ENCODE measurements at places on chromosomes 6 and 20.
A peak's percentile ranks its signal among the peaks of the same experiment; 100 is the strongest.

- DNase-seq: no peak
Observed at GRCh38 chr20:31669876-31670275, 32.2 kb downstream of the COX4I2 start.

- no peak for DNase-seq
Observed at GRCh38 chr20:36744243-36744642, 1.6 kb downstream of the NDRG3 start.

- no peak for DNase-seq
Observed at GRCh38 chr20:22462975-22463914, 121.1 kb downstream of the FOXA2 start.

DNA sequence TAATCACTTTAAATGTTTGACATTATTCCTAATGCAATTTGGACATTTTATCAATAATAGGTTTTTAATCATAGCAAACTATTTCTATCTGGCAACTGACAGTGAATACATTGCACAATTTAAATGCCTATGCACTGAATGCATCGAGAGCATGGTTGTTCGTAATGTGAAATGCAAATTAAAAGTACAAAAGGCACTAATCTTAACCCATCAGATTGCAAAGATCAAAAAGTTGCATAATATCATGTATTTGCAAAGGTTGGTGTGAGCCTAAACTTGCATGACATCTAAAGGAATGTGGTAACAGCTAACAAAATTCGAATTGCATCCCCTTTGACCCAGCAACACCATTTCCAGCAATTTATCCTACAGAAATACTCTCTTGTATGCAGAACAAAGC, 469.9 kb upstream of the IRAK1BP1 start:
- DNase-seq: no peak

- DNase-seq: peak; percentile 48
Observed at GRCh38 chr6:90401933-90402830, 105.5 kb upstream of the BACH2 start.

GRCh38 chr6:96682017-96682416, 119.1 kb downstream of the FHL5 start:
- DNase-seq: no peak

GRCh38 chr6:20652299-20653084, 118.2 kb downstream of the CDKAL1 start:
- DNase-seq: no peak

- DNase-seq: no peak
Observed at GRCh38 chr6:104940238-104940892, 16.5 kb upstream of the LIN28B start.

GRCh38 chr6:85322446-85323105, 127.3 kb upstream of the NT5E start:
- no peak for DNase-seq

- peak; percentile 26 for DNase-seq
Observed at GRCh38 chr6:5398530-5398929, 137.2 kb downstream of the FARS2 start.

DNA sequence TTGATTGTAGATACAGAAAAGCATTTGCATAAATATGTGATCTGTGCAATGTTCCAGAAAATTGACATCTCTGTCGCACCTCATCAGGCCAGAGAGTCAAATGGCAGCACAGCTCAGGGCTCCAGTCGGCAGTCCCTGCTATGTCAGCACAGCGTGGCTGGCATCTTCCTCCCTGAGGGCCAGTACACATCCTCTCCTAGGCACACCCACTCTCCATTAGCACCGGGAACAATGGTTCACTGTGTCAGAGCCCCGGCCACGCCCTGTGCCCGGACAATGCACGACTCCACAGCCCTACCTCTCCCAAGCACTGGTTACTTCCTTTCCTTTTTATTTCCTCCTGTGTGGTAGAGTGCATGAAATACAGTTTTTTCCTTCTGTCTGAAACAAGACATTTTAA, 114.9 kb downstream of the FOXC1 start:
- DNase-seq: no peak

DNA sequence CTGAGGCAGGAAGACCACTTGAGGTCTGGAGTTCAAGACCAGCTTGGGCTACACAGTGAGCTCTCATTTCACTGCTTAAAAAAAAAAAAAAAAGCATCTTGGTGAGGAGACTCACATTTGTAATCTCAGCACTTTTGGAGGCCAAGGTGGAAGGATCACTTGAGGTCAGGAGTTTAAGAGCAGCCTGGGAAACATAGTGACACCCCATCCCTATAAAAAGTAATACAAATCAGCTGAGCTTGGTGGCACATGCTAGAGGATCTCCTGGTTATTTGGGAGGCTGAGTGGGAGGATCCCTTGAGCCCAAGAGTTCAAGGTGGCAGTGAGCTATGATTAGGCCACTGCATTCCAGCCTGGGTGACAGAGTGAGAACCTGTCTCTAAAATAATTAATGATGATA, 29.4 kb upstream of the SYNCRIP start:
- no peak for DNase-seq

All from activated CD4-positive, alpha-beta T cell treated with anti-CD3 and anti-CD28 coated beads, Interleukin-2, amount 10 ng/mL, durations not matched to agents 7 days and 5 days (primary cell).